ENCODE measurements at places on chromosomes 4 and X.

DNA sequence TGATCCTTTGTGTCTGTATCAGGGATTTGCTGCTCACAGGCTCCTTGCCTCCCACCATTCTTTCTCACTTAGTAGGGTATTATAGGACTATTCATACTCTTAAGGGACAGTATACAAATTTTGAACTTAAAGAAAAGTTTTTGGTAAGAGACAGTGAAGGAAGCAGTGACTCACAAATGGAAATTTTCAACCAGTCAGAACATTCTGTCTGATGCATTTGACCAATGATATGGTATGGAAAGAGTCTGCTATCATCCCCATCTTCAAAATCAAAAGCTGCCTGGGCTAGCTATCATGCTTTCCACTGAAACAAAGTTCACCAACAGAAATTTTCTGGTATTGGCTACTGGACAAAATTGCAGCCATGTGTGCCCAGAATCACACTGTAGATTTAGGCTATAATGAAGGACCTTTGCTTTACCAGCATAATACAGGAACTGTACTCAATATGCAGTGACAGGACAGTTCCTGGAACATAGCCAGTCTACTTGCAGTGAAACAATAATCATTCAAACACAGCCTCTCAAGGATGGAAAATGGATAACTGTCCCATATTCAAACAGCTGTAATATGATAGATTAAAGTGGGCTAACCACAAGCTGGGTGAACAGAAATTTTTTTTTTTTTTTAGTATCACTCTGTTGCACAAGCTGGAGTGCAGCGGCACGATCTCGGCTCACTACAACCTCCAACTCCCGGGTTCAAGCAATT, 109.0 kb upstream of the ACSL4 start:
- no peak for DNase-seq

GRCh38 chr4:5465956-5466355, 242.4 kb downstream of the EVC2 start:
- no peak for DNase-seq

- no peak for DNase-seq
Observed at GRCh38 chrX:137031517-137032340, 2.1 kb downstream of the GPR101 start.

- DNase-seq = no peak
Observed at GRCh38 chrX:101071582-101071981, 7.1 kb upstream of the TMEM35A start.

- DNase-seq = no peak
Observed at GRCh38 chrX:67346667-67347066, 197.2 kb upstream of the AR start.

DNA sequence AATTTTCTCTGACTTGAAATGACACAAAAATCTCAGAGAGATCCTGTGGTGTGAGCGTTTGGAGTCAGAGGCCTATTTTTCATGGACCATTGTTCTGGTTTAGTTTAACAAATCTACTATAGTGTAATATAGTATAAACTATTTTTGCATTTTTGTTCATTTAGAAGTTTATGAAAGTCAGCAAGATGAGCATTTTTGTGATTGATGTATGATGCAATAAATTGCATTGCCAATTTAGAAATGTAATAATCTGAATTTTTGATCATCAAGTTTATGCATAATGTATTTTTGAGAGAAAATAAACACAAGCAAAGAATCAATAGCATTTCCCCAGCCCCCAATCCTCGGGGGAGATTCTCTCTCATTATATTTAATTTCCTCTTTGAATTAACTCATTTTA, 519.5 kb upstream of the FTHL17 start:
- DNase-seq = no peak

DNA sequence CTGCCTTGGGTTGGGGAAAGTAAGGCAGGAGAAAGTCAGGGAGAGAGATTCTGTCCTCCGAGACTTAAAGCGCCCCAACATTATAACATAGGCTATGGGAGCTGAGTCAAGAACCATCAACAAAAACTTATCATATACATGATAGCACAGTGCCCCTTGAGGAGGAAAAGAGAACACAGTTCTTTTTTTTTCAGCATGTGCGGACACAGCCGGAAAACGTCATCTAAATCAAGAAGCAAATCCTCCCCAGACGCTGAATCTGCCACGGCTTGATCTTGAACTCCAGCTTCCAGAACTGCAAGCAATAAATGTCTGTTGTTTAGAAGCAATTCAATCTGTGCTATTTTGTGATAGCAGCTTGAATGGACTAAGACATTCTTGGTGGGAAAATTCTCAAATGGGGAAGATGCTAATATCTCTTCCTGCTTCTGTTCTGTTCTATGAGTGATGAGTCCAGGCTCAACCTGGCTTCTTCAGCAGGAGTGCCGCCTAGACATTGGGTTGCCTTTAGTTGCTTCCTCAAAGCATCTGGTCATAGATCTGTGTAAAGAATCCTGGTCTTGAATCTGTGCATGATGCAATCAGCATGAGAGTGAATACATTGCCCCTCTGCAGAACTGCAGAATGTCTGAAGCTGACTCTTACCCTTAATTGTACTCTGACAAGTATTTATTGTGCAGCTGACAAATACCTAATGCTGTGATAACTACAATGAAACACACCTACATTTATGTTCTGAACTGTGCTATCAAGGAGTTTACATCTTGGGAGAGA, 549.8 kb upstream of the PRKX start:
- DNase-seq = peak; percentile 6

DNA sequence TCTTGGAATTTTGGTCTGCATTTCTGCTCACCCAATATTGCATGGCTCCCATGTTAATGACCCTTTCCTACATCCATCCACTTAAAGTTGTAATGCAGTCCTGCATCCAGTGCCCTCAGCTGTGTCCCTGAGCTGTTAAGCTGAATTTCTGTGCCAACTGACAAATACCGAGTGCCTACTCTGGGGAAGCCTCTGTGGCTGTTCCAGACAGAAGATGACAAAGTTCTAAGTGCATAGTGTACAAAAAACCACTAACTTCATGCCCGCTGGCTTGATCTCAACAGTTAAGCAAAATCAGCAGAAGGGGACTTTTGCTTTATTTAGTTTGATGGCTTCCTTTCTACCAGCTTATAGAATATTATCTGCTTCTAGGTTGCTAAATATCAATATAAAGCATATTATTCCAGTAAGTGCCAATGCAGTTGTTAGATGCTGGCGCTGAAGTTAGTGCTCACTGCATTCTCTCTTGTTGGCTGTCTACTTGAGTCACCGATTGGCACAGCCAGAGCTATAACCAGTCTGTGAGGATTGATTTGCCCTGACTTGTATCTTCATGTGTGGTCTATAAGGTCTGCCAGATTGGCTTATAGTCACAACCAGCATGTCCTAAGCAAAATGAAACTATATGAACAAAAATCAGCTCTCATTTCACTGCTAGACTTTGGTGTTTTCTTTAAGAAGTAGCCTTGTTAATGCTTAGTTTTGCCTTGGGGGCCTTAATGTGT, 98.9 kb downstream of the KLHL8 start:
- no peak for DNase-seq

DNA sequence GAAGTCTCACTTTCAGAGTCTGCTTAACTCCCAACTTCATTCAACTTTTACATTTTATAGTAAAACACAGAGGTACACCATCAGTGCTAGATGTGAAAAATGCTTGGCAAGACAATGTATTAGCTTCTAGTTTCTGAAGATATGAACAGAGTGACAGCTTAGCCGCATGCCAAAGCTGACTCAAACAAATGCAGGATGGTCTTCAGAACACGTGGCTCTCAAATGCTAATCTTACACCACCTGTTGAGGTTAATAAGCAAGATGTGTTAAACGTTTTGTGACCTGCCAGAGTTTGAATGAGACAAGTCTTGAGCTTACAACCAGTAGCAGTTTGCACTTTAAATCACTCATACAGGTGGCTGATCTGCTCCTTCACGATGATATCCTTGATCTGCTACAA, 18.9 kb upstream of the GPM6B start:
- DNase-seq = no peak

- no peak for DNase-seq
Observed at GRCh38 chr4:119939071-119939995, 127.3 kb downstream of the MAD2L1 start.

DNA sequence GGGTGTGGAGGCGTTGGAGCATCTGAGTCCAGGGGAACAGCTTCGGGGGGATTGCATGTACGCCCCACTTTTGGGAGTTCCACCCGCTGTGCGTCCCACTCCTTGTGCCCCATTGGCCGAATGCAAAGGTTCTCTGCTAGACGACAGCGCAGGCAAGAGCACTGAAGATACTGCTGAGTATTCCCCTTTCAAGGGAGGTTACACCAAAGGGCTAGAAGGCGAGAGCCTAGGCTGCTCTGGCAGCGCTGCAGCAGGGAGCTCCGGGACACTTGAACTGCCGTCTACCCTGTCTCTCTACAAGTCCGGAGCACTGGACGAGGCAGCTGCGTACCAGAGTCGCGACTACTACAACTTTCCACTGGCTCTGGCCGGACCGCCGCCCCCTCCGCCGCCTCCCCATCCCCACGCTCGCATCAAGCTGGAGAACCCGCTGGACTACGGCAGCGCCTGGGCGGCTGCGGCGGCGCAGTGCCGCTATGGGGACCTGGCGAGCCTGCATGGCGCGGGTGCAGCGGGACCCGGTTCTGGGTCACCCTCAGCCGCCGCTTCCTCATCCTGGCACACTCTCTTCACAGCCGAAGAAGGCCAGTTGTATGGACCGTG, 2.2 kb downstream of the AR start:
- DNase-seq = no peak

GRCh38 chr4:77849278-77849965, 13.2 kb upstream of the MRPL1 start:
- peak; percentile 19 for DNase-seq

- DNase-seq = no peak
Observed at GRCh38 chr4:55439023-55439422, 43.3 kb downstream of the TMEM165 start.

- DNase-seq = no peak
Observed at GRCh38 chr4:8136529-8136928, 22.1 kb downstream of the ABLIM2 start.

GRCh38 chr4:105765690-105766407, 57.3 kb downstream of the GSTCD start:
- DNase-seq = no peak

DNA sequence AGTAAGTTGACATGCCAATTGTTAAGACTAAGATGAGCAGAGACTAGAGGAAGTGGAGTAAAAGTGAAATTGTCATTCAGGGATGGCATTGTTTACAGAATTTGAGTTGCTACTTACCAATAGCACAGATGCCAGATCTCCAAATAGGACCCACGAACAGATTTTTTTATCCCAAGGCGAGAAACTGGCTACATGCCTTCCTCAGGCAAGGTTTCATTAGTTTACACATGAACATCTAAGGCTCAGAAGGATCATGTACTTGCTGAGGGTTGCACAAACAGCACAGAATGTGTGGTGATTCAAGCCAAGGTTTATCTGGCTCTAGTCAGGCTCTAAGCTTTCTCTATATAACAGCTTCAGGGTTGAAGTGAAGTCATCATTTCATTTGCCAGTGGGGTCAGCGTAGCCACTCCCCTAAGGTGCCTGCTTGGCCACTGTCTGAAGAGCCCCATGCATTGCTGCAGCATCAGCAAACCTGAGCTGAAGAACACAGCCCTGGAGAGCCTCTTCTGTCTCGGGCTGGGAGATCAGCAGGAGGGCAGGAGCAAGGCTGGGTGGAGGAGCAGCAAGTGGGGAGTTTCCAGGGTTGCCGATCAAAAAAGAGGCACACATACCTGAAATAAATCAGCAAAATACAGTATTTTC, 193.0 kb upstream of the LCORL start:
- DNase-seq = no peak

DNA sequence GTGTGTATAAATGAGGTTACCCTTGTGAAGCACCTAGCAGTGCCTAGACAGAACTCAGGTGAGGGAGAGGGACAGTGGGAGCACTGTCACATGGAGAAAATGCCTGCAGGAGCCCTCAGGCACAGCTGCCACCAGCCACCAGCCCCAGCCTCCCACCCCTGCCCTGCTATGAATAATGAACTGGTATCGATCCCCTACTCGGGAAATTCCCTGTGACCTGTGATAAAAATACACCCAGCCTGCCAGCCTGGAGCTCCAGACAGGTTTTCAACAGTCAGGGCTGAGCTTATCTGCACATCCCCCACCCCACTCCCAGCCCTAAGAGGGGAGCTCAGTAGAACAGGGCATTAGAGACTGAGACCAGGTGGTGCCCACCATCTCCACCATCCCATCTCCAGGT, 159.6 kb upstream of the PJA1 start:
- no peak for DNase-seq

DNA sequence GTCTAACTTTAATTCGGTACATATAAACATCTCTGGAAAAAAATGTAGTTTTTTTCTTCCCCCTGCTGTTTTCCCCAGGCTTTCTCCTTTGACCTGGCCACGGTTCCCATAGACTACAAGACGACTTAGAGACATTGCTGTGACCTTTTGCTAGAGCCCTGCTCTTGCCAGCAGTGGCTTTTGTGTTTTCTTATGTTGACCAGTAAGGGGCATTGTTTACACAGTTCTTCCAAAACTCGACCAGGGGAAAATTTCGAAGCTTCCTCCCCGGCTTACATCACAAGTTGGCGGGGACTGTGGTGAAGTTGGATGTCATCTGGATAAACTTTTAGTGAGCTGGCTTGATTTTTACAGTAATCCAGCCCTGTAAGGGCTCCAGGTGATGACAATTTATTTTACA, 9.3 kb downstream of the CCDC160 start:
- no peak for DNase-seq

DNA sequence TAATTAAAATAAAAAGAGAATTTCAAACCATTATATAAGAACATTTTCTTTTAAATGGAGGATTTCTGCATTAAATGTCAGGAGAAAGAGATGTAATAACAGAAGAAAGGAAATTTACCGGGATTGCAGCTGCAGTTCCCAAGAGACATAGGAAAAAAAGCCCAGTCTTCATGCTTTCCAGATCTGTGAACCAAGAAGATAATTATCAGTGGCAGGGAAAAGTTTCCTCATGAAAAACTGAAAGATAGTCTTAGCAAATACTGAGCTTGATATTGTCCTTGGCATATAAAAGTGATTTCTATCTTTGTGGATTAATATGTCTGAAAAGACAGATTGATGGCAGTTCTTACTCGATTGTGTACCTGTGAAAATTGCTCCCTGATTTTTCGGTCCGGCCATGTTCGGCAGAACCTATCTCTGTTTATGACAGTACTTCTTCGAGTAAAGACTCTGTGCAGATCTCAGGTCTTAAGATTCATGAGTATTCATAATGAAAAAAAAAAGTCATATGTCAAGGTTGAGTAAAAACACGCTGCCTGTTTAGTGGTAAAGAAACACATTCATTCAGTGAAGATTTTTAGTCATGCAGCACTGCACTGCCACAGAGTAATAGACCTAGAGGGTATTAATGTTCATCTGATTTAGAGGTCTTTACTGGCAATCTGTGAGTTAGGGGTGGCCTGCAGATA, 29.6 kb downstream of the SPARCL1 start:
- no peak for DNase-seq

DNA sequence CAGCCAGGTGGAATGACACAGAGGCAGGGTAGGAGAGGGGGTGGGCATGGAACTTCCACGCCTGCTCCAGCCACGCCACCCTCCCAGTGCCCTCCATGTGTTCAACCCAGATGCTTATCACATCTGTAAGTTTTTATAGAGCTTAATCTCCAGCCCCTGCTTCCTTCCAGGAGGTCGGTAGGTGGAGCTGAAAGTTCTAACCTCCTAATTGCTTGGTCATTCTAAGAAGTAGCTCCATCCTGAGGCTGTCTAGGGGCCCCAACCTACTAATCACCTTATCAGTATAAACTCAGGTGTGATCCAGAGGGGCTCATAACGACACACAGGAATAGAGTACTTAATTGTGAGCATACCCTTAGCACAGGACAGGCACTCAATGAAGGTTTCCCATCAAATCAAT, 18.3 kb downstream of the QDPR start:
- DNase-seq = no peak

- DNase-seq = no peak
Observed at GRCh38 chr4:144411700-144412099, 234.3 kb upstream of the HHIP start.

Data from NCI-H187 (cell line).